CD4-positive, alpha-beta T cell treated with Interleukin-2 at 100 ng/mL for 4 hours (primary cell): ENCODE measurements at places on chromosomes 7 and 10.

- DNase-seq, result no peak
These were observed 186.5 kb upstream of the SEMA3E start for GRCh38 chr7:83835424-83835823.

DNA sequence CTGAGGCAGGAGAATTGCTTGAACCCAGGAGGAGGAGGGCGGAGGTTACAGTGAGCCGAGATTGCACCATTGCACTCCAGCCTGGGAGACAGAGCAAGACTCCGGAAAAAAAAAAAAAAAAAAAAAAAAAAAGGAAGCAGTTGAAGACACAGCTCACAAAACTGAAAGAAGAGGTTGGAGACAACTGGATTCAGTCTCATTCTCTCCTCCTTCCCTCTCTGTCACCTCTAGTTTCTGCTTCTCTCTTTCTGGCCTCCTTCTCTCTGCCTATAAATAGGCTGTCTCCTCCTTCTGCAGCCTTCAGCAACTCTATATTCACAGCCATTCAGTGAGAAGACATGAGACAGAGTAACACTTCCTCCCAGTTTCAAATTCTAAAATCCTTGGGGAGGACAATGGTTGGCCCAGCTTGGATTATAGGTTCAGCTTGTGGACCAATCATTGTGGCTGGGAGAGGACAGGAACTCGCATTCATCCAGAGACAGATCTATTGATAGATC is 125.6 kb upstream of the HABP2 start:
- DNase-seq, result no peak

GRCh38 chr10:131722525-131723264 is 178.1 kb upstream of the PPP2R2D start:
- no peak for DNase-seq

- peak; percentile 75 for DNase-seq
These were observed 59.0 kb downstream of the IKZF1 start for GRCh38 chr7:50363327-50364060.

DNA sequence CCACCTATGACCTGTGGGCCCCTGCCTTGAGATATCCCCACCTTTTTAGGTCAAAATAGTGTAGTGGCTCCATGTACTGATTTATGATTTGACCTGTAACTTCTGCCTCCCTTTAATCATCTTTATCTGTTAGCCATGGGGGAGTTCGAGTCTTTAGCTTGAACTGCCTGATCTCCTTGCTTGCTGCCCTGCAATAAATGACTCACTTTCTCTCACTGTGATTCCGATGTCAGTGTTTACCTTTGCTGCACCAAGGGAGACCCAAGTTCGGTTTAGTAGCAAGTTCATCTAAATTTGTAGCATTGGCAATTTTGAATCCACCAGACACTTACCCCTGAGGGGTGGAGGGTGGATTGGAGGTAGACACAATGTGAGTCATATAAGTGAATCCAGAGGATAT is 814.6 kb upstream of the AUTS2 start:
- no peak for DNase-seq

GRCh38 chr10:74123081-74123480 is 27.5 kb downstream of the AP3M1 start:
- DNase-seq, result no peak

- no peak for DNase-seq
These were observed 177.9 kb downstream of the RNF133 start for GRCh38 chr7:122520971-122521555.

- DNase-seq, result no peak
These were observed 319.7 kb upstream of the SP4 start for GRCh38 chr7:21108182-21108581.

DNA sequence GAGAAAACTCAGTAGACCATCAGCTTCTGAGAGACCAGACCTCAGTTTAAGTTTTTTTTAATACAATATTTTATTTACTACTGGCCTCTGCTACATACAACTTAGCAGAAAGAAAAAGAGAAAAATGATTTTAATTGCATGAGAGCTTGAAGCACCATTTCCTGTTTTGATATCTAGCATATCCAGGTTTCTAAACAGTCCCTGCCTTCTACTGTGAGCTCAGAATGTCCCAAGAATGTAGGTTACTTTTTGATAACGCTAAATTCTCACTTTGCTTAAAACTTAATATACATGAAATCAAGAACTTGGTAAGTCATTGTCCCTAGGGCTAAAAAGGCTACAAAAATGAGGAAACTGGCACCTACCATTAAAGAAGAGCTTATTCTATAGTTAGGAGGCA is 7.0 kb downstream of the TMEM243 start:
- no peak for DNase-seq

GRCh38 chr10:80537086-80537735 is 491 bp upstream of the SH2D4B start:
- no peak for DNase-seq

DNA sequence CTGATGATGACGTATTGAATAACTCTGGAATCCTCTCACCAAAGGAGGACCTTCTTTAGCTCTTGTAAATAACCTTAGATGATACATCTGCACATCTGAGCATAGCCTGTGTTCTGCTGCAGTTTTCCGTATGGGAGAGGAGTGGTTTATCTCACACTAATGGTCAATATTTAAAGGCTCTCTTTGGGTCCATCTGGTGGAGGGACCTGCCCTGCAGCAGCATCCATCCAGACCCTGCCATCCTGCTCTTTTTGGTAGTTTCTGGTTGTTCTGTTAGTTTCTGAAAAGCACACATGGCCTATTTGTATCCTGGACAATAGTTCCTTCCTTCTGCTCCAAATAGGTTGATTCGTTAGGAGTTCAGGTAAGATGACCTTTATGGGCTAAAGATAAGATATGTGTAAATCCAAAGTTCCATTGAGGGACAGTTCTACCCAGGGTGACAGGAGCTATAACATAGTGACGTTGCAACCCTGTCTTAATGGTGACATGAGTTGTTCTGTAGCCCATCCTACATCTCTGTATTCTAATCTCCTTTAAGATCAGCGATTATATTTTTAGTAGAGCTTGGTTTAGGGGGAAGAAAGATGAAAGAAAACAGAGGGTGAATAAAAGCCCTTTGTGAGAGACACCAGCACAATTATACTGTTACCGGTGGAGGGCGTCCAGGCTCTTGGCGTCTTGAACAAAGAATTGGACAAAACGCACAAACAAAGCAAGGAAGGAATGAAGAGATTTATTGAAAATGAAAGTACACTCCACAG is 60.0 kb upstream of the KLF14 start:
- DNase-seq, result no peak

DNA sequence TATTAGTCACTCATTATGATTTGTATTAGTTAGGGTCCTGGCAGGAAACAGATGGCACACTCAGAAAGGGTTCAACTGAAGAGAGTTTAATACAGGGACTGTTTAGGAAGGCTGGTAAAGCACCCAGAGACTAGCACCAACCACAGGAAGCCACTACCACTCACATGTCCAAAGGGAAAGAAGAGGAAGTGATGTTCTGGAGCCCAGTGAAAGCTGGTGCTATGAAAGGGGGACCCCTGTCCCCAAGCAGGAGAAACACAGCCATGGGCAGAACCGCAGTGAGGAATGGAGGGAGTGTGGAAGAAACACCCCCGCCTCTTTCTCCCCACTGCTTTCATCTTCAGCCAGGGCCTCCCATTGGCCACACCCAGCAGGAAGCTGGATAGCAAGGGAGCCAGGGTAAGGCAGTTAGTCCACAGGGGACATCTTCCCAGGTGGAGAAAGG is 3.2 kb upstream of the VSIR start:
- no peak for DNase-seq

DNA sequence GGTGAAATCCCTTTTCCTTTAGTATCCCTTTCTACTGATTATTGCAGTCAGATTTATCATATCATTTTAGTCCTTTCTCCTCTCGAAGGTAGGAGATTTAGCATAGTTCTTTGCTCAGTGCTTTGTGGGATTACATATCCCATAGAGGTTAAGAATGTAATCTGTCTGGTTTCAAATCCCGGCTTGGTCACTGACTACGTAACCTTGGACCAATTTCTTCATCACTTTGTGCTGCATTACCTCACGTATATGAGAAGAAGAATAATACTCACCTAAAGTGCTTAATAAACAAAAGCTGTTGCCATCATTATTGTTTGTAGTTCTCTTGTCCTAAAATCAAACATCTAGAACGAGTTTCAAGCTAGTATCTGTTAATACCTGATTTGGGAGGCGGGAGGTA is 74.0 kb downstream of the KMT2E start:
- no peak for DNase-seq

GRCh38 chr10:113689057-113689456 is 9.3 kb downstream of the CASP7 start:
- DNase-seq, result no peak

GRCh38 chr7:10588084-10588483 is 385.6 kb upstream of the PHF14 start:
- no peak for DNase-seq

- no peak for DNase-seq
These were observed 60.5 kb downstream of the BICC1 start for GRCh38 chr10:58573144-58573543.

- DNase-seq, result peak; percentile 33
These were observed 4.3 kb downstream of the KCNH2 start for GRCh38 chr7:150973571-150974451.

DNA sequence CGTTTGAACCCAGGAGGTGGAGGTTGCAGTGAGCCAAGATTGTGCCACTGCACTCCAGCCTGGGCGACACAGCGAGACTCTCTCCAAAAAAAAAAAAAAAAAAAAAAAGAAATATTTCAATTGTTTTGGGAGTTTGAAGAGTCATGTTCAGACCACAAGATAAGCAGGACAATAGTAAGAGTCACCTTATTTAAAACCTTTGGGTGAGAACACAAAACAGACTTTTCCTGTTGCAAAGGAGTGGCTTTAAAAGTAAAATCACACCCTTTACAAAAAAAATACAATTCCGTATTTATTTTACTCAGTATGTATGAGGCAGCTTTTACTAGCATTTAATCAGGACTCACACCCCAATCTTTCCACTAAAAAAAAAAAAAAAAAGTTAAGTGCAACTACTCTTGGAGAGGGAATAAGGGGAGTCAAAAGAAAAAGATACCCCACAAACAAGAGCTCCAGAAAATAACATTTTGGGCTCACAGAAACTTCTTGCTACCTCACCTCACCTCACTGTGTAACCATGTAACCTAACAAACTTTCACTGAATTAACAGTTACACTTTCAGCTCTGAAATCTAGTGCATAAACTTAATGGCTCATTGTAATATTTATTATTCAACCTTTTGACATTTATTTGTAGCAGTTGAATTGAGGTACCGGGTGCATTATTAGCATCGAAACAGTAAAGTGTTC is 11.2 kb downstream of the SKIDA1 start:
- DNase-seq, result no peak

DNA sequence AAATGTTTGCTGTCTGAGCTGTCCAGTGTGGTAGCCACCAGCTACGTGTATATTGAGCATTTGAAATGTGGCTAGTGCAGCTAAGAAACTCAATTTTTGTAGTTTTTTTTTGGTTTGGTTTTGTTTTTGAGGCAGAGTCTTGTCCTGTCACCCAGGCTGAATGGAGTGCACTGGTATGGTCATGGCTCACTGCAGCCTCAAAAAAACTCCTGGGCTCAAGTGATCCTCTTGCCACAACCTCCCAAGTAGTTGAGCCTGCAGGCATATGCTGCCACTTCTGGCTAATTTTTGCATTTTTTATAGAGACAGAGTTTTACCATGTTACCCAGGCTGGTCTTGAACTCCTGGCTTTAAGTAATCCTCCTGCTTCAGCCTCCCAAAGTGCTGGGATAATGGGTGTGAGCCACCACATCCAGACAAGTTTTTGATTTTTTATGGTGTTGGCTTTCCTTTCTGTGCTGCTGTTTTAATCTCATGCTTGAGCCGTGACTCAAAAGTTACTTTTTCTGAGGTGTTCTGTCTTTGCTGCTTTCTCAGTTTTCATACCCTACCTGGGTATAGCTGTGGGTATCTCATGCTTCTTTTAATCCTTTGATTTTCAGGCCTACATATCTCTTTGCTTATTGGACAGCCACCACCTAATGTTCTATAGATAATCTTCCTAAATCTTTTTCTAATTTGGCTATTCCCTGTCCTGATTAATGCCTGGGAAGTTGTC is 16.0 kb downstream of the WAC start:
- no peak for DNase-seq
